HS-5 (cell line): ENCODE measurements at places on chromosomes 2 and 18.

- no peak for DNase-seq
Observed at GRCh38 chr2:41821167-41821566, 226.7 kb upstream of the PKDCC start.

- DNase-seq: peak; percentile 99
Observed at GRCh38 chr2:179106676-179107428, 56.9 kb upstream of the CCDC141 start.

GRCh38 chr2:203579730-203580129 is 44.6 kb upstream of the RAPH1 start:
- DNase-seq: no peak

DNA sequence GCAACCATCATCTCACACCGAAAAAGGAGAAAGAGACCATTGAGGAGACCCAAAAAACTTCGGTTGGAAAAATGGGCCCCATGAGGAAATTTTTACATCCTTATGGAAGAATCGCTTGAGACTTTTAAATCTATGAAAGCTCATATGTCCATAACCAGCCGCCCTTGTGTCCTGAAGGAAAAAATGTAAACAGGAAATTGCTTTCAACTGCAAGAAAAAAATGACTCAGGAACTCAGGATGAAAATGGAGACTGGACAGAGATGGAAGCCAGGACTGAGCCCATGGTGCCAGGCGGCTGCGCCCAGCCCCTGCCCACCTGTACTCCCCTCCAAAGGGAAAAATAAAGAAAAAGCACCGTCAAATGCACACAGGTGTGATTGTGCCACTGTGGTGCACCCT is 81.5 kb upstream of the SLC66A3 start:
- DNase-seq: no peak

DNA sequence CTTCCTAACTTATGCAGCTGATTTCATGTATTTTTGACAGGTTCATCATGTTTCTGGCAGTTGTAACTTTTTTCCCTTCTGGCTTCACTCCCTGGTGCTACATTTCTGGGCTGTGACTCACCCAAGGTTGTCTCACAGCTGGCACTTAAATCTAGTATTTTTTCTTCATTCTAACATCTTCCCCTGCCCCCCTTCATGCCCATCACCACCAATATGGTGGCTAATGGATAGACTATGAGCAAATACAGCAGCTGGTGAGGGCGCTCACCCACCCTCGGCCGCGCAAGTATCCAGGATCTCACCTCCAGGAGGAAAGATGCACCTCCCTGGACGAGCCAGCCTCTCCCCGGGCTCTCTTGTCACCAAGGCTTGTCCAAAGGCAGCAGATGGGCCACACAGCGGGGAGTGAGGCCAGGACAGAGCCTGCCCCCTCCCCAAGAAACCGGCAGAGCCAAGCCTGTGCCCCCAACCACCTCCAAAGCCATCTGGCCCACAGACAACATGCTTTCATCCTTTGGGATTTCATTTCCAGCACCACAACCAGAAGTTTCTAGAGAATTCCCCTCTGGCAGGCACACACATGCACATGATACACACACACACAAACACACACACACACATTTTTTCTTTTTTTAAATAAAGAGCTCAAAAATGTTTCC is 39.1 kb downstream of the ATOH8 start:
- DNase-seq: peak; percentile 70

GRCh38 chr18:26909599-26910290 is 44.2 kb upstream of the AQP4 start:
- DNase-seq: no peak

GRCh38 chr2:71679491-71679890 is 226.1 kb downstream of the DYSF start:
- DNase-seq: no peak

DNA sequence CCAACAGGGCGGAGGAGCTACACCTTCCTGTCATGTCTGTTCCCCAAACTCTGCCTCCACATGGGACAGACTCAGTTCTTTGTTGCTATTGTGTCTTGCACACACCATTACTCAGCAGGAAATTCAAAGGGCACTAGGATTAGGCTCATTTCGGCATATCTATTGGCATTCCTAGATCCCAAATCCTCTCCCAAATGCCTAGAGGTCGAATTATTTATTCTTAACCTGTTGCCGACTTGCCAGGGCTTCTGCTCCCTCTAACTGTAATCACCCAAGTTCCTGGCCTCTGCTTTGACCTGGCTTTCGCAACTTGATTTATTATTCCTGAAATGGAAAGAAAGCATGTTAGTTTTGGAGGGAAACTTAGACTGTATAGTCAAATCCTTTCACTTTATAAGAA is 67.8 kb upstream of the ST6GAL2 start:
- no peak for DNase-seq

GRCh38 chr2:229714080-229714735 is at the start of gene DNER:
DNER (minus strand) TSS chr2:229714555; CDS start chr2:229714423, 132 bp downstream.
- DNase-seq: no peak

DNA sequence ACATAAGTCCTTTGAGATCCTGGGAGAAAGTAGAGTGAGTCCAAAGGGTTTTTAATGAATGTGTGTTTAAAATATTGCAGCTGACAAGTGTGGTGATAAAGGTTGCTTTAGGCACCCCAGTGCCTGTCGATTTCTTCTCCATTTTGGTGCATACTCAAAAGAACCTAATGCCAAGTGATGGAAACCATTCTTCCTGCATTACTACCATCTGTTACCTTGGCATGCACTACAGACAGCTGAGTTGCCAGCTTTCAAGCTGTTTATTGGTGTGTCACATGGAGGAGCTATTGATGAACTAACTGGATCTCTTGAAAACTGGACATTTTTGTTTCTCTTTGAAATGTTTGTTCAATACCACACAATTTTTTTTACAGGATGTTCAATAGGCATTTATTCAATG is 350.0 kb downstream of the AKAIN1 start:
- DNase-seq: no peak

DNA sequence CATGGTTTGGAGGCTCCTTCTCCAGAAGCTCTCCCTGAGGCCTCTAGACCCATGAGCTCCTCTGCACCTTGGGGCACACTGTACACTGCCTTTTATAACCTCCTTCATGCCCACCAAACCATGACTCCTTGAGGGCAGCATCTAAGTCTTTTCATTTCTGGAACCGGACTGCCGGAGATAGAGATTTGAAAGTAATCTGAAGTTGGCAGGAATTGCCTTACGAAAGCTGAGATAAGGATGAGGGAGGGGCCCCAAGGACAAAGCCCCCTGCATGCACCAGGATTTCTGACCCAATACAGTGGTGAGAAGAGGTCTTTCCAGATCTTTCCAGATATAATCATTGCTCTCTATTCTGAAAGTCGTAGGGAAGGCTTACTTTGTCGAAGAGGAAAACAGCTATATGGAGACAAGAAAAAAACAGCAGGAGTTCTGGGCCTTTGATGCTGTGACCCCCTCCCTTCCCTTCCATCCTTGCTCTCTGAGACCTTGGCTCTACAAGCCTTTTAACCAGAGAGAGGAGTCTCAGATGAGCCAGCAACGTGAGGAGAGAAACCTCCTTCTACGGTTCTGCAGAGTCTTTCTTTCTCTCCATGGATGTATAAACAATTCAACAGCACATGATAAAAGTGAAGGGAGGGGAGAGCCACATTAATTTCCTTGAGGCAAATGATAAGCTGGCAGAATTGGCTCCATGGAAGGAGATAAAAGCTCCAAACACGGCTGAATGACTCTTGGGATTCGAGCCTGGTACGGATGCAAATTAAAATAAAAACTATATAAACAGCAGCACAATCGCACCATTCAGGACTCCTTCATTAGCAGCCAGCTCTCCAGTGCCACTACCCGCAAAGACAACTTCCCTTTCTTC is 88.0 kb upstream of the RTN4 start:
- DNase-seq: no peak

DNA sequence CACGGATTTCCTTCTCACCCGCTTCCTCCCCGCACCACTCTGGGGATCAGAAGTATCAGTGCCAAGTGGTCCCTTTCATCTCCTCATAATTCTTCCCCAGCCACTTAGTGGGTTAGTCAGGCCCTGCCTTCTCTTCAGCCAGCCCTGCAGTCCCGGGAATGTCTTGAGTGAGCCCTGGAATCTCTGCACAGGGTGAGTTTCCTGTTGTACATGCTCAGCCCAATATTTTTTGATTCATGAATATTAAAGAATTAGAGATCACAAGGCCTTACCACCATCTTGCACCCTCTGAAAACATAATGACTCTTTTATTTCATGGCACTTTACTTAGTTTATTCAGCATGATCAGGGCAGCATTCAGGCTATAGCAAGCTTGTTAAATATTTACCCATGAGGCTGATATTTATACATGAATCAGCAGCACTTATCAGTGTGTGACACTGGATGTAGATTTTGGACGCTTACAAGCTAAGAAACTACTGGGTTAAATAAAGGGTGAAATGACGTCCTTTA is 159.4 kb upstream of the FOSL2 start:
- no peak for DNase-seq

- no peak for DNase-seq
Observed at GRCh38 chr18:23981369-23981980, 33.1 kb upstream of the TTC39C start.

DNA sequence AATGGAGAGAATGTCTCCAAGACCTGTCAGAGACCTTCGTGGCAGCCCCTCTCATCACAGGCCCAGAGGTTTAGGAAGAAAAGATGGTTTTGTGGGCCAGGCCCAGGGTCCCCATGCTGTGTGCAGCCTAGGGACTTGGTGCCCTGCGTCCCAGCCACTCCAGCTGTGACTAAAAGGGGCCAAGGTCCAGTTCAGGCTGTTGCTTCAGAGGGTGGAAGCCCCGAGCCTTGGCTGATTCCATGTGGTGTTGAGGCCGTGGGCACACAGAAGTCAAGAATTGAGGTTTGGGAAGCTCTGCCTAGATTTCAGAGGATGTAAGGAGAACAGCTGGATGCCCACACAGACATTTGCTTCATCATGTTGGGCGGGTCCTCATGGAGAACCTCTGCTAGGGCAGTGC is 45.1 kb upstream of the ACTR2 start:
- no peak for DNase-seq

GRCh38 chr2:61179701-61180639 is 18.0 kb downstream of the C2orf74 start:
- DNase-seq: peak; percentile 15

GRCh38 chr2:7427293-7428060 is 510.3 kb downstream of the RNF144A start:
- DNase-seq: peak; percentile 39

- no peak for DNase-seq
Observed at GRCh38 chr2:241730671-241731293, 3.6 kb upstream of the D2HGDH start.

DNA sequence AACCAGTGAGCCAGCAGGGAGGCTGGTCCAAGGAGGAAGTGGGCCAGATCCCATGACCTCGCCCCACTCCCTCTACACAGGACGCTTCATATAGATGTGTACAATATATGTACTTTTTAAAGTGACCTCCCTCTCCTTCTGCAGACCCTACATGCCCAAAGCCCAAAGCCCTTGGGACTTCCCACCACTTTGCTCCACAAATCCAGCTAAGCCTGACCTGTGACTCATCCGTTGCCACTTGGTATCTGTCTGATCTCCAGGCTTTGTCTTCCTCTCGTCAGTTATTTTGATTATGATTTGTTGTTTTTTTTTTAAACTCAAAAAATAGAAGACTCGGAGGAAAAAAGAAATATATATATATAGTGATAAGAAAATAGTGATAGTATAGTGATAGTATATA is 470.8 kb downstream of the KCNJ3 start:
- DNase-seq: no peak

DNA sequence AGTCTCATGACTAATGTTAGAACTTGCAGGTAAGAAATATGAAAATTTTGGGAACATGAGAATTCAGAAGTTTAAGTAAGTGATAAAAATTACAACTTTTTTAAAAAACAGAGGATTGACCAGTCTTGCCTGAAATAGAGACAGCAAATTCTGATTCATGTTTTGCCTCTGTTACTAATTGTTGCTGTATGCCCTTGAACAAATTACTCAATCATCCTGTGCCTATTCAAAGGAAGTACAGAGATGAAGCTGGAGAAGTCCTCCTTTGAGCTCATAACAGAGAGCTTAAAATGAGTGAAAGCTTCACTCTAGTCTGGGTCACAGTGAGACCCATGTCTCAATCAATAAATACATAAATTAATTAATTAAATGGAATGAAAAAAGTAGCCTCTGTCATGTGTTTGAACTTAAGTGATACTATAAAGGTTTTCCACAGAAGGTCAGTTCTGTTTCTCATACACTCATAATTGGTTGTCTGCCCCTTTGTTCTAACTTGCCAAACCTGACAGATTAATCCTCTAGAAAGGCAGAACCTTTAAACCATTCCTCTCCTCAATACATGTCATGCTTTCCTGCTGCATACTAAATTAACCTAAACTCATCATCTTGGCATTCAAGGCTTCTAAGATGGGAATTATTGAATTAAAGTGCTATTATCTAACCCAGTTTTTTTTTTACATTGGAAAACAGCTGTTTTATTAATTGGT is 374.6 kb upstream of the LRATD1 start:
- DNase-seq: no peak

DNA sequence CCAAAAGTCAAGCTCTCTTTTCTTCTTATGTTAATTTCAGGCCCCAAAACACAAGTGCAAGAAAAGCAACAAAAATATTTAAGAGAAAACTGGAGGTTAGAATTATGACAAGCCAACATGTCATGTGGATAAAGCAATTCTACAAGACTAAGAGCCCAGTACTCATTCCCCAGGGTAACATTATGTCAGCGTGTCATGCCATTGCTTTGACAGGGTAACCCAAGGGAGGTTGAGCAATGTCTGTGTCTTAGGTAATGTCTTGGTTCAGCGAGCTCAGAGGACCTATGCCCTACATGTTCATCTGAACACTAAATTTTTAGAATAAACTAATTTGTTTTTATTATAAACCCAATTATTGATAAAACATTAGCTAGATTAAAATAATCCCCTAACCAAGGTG is 173.2 kb upstream of the ZNF804A start:
- DNase-seq: peak; percentile 4

- DNase-seq: no peak
Observed at GRCh38 chr18:42486271-42486670, 531.2 kb downstream of the PIK3C3 start.

DNA sequence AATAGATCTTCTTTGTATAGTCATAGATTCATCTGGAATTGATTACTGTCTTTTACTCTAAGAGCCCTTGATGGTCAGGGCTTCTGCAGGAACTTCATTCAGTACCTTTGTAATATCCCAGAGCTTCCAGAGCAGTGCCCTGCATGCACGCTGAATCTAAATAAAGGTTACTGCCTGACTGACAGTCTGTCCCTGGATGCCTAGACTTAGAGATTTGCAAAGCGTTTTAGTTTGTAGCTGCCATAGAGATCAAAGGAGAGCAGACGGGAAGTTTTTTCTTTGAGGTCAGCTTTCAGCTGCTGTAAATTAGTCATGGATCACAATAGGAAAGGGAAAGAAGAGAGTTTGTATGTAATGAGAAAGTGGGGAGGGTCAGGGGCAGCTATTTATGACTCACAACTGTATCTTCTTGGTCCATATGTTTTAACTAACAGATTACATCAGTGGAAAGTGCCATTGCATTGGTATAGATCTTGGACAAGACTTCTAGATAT is 45.2 kb upstream of the NYAP2 start:
- peak; percentile 89 for DNase-seq
